ENCODE measurements at places on chromosomes 4 and X. TPM values are rescaled to one million over a fixed set of nuclear protein-coding genes. Genes with fewer than 3 reads are reported as not detected.

DNA sequence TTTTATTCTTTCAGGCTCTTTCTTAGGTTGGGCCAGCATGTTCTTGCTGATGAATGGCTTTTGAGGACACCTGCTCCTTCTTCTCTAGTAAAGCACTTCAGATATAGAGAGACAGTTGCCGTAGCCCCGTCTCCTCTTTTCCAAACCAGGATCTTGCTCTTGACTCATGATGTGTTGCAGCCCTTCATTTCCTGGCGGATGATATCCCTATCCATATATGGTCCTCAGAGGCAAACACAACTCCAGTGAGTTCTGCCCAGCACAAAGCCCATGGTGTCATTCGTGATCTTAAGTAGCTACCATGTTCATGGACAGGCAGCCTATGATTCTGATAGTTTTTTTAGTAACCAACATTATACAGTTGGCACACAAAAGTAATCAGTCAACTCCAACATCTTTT, 59.8 kb upstream of the ACSL1 start:
- no peak for DNase-seq

DNA sequence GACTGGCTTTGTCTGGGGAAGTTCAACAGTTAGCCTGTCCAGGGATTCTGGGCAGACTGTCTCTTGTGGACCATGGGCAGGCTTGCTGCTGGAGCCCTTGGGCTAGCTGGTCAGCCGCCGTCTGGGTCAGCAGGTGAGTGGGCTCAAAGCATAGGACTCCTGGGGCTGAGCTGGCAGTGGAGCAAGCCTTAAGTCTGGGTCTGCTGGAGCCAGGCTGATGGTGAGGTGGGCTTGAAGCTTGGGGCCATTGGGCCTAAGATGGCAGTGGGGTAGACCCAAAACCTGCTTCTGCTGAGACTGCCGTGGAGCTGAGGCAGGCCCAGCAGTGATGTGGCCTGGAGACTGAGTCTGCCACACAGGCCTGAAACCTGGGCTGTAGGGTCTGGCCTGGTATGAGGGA, 645.1 kb downstream of the RAPGEF2 start:
- peak; percentile 51 for DNase-seq

DNA sequence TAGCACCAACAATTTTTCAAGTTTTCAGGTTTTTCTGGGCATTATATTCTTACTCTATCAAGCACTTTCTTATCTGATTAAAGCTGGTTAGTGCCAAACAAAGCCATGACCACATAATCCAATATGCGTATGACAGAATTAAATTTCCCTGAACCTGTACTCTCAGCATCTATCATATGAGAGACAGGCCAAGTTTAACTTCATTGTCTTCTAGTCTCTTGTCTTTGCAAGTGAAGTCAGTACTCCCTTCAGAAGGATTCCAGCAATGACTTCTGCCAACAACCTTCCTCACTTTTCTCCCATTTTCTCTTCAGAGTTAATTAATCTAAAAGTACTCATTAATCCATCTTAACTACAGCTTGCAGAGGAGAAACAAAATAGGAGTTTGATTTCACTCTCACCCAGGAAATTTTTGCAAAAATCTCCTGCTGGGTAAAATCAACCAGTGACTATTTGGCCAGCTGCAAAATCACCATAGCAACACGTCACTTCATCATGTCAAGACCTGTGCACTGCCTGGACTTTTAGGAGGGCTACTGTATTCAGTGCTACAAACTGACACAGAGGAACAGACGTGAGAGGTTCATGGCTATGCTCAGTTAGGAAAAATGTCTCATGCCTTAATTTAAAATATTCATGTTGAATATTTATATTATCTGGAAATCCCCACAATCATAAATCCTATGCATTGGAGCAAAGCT, 208.4 kb downstream of the ANTXR2 start:
- DNase-seq, result no peak

GRCh38 chrX:134671294-134671693, 13.0 kb upstream of the PLAC1 start:
- DNase-seq, result no peak

GRCh38 chrX:78754917-78755316, 7.4 kb downstream of the LPAR4 start:
- no peak for DNase-seq

GRCh38 chr4:40525752-40526598, 103.7 kb downstream of the RBM47 start:
- DNase-seq, result no peak

- no peak for DNase-seq
Observed at GRCh38 chr4:89221167-89221867, 86.3 kb downstream of the GPRIN3 start.

- no peak for DNase-seq
Observed at GRCh38 chr4:42789041-42789567, 103.4 kb upstream of the GRXCR1 start.

- DNase-seq, result no peak
Observed at GRCh38 chr4:113446019-113446418, 315.5 kb downstream of the CAMK2D start.

DNA sequence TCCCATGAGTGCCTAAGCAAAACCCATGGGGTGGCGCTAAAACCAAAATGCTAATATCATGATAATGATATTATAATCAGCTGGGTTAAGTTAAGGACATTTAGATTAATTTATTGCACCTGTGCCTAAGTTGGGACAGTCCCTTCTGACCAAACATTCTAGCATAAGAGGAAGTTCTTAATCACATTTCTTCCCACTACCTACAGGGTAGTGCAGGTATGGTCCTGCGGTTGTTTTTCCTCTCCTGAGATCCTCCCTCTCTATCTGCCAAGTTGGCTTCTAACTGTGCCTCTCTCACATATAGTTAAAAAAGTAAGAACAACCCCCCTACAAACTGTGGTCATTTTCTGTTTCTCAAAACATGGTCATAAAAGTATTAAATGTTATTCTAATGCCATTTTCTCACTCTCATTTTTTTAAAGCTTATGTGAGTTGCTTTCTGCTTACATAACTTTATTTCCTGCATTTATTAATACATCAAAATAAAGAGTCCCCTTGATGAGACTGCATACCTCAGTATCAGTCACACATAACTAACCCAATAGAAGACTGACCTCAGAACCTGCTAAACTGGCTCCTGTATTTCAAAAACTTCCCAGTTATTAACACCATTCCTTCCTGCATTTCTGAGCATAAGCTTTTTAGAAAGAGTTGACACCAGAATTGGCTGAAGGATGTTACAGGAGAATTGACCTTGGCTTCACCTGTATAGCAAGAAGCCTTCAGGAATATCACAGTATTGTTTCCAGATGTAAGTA, 1332.5 kb downstream of the FSTL5 start:
- DNase-seq, result no peak

GRCh38 chr4:132332932-132333723, 816.0 kb upstream of the PCDH10 start:
- DNase-seq, result no peak

GRCh38 chr4:139798456-139798855, 132.8 kb downstream of the MGST2 start:
- no peak for DNase-seq

GRCh38 chrX:73916931-73917667, 354.1 kb downstream of the CHIC1 start:
- DNase-seq, result no peak

- DNase-seq, result no peak
Observed at GRCh38 chrX:69088171-69088938, 76.9 kb downstream of the PJA1 start.

- no peak for DNase-seq
Observed at GRCh38 chr4:179927473-179927872, 2315.7 kb upstream of the TENM3 start.

DNA sequence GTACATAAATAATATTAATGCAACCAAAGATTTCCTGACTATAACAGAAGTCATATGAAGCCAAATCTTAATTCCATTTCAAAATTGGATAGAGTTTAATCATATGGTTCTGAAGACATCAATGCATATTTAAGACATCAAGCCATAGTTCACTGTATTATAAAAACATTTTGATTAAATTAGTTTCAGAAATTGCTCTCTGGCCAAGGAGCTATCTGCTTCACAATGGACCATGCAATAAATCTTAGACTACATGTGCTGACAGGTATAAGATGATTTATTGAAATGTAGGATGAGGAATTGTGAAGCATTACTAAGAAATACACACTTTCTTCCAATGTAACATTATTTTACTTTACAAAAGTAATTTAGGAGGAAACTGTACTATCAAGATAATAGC, 81.6 kb downstream of the MID1 start:
- no peak for DNase-seq

- no peak for DNase-seq
Observed at GRCh38 chr4:72846280-72847111, 223.0 kb downstream of the COX18 start.

GRCh38 chr4:83852085-83852451, 316.2 kb downstream of the GPAT3 start:
- DNase-seq, result no peak

- DNase-seq, result no peak
Observed at GRCh38 chrX:73940893-73941470, 363.0 kb upstream of the ZCCHC13 start.

- no peak for DNase-seq
Observed at GRCh38 chr4:105510245-105510644, 36.4 kb upstream of the PPA2 start.

DNA sequence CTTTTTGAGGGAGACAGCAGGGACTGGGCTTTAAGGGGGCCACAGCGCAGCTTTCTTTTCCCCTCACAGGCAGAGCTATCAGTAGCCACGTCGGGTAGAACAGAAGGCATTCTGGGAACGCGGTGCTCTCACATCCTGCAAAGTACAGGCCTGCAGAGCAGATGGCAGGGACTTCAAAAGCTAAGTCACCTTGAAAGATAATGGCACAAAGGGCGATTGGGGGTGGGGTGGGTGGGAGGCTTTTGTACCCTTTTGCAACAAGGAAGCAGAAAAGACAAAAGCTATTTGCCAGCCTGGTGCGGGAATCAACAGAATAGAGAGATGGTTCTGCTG, 93.9 kb downstream of the PHKA2 start:
- DNase-seq, result no peak

DNA sequence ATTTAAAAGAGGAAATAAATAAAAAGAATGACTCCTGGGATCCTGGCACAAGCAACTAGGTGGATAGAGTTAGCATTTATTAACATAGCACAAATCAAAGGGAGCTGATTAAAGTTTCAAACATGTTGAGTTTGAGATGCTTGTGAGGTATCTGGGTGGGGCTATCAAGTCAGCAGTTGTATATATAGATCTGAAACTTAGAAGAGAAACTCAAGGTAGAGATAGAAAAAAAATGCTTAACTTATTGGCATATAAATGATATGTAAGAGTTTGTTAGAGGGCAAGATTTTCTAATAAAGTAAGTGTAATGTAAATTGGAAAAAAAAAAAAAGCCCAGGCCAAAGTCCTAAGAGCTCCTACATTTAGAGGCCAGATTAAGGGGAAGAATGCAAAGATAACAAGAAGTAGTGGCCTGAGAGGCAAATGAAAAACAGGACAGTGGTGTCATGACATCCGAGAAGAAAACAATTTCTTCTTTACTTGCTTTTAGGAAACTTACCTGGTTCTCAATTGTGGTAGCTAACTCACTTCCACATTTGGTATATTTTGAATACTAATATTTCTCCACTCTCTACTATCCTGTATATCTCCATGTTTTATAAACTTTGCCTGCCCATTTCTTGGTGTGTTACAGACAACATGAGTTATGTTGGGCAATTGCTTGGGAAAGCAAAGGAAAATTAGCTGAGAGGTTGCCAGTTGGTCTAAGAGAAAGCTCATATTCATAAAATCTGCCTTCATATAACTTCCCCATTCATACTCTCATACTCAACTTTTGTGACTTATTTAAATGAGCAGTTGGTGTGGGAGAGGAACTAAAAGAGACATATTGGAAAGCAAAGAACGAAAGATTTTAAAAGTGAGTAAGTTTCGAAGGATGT, 169.2 kb downstream of the PARM1 start:
- no peak for DNase-seq

DNA sequence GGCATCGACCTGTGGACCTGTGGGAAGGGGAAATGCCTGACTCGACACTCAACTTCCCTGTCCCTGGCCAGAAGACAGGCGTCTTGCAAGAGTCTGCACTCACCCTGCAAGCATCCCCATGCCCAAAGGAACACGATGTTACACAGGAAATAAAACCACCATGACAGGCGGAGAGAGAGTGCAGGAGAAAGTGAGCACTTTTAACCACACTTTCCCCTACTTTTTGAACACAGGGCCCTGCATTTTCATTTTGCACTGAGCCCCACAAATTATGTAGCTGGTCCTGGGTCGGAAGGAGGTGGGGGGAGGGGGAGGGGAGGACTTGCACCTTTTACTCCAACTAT, 13.8 kb upstream of the MAN2B2 start:
- DNase-seq, result no peak

GRCh38 chr4:172869621-172870268, 298.9 kb upstream of the GALNT7 start:
- no peak for DNase-seq

DNA sequence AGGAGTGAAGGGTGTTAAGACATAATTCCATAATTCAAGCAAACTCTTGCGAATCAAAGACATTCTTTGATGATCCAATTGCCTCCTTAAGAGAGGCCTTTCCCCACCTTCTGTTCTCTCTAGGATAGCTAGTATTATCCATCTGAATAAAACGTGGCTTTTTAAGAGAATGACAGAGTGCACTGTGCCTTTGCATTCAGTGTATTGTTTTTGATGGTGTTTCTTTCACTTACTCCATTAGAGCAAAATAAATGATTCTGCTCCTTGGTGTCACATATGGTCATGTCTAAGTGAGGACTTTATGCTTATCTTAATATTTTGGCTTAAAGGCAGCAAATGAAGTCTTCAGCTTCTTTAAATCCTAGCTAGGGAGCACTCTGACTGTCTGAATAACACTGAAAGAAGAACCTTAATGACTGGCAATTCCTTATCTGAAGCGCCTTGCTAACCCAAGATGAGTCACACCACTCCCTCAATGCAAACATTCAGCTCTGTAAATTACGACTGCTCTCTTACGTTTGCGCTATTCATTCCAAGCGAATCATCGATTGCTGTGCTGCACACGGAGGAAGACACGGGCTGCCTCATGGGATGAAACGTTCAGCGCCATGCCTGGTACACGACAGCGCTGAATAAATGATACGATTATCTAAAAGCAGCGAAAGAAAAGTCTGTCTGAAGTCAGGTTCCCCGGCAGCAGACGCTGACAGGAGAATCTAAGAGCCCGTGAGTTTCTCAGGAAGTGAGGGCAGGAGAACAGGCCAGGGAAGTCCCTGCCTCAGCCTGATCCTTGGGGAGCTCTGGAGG, 35.1 kb upstream of the GEMIN8 start:
- no peak for DNase-seq

PGAM4 gene
- total RNA-seq, result not detected

NKAP gene
- total RNA-seq, result 7.8 TPM

PCDH10 gene
- 0.41 TPM for total RNA-seq

NWD2 gene
- total RNA-seq, result not detected

PAGE2B gene
- not detected for total RNA-seq

NDST4 gene
- total RNA-seq, result not detected

OCRL gene
- total RNA-seq, result 20.5 TPM

TCEAL6 gene
- not detected for total RNA-seq

H2BW2 gene
- total RNA-seq, result not detected

AVPR2 gene
- 3.0 TPM for total RNA-seq

AFF2 gene
- total RNA-seq, result 13.4 TPM

DCAF4L1 gene
- 0.38 TPM for total RNA-seq

NDST3 gene
- total RNA-seq, result not detected

TMSB15C gene
- 1.0 TPM for total RNA-seq

NPNT gene
- 263 TPM for total RNA-seq

MAGEA11 gene
- not detected for total RNA-seq

SRPX gene
- 56.7 TPM for total RNA-seq
